ENCODE measurements at places on chromosomes 1 and 21.
A peak's percentile ranks its signal among the peaks of the same experiment; 100 is the strongest.

DNA sequence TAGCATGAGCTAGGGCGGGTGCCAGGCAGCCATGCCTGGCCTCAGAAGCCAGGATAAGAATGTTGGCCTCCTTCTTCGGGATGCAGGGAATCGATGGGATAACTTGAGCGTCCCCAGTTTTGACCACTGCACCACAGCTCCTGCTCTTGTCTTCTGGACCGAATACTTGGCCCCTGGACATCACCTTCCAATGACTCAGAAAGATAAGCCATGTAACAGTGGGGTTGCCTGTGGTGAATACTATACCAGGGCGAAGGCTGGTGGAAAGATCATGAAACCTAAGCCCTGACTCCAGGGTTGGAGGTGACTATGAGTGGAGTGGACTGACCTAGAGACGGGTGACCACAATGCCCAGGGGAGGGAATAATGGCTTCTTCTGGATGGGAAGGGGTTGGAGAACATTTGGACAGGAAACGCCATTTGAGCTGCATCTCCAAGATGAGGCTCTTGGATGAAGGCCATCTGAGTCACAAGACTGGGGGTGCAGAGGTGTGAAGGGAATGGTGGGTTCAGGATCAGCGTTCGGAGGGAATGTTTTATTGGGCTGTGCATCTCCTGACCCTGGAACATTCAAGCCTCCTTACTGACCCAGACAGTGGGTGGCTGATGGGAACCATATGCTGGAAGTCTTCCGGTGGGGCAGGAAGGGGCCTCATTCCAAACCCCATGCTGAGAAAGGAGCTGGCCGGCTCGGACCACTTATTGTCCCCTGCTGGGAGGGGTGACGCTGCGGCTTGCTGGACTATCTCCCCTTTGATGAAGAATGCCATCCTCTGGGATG lies 18.5 kb upstream of the KCNE2 start:
- DNase-seq = peak; percentile 53

DNA sequence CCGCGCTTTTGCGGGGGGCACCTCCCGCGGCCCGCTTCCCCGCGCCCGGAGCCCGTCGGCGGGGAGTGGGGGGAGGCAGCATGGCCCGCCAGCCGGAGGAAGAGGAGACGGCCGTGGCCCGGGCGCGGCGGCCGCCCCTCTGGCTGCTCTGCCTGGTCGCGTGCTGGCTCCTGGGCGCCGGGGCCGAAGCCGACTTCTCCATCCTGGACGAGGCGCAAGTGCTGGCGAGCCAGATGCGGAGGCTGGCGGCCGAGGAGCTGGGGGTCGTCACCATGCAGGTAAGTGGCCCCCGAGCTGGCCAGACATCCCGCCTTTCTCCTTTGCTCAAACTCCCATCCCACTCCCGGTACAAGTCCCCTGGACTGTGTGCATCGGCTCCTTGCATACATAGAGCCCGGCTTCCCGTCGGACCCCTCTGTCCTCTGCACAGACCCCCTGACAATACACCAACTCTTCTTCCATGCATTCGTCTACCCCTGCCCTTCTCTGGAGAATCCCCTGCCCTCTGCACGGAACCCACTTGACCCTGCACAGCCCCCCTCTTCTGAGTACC lies 812 bp downstream of the CACHD1 start:
- DNase-seq = peak; percentile 14

- peak; percentile 86 for DNase-seq
These were observed 9.7 kb upstream of the SHCBP1L start for GRCh38 chr1:182962554-182963115.

DNA sequence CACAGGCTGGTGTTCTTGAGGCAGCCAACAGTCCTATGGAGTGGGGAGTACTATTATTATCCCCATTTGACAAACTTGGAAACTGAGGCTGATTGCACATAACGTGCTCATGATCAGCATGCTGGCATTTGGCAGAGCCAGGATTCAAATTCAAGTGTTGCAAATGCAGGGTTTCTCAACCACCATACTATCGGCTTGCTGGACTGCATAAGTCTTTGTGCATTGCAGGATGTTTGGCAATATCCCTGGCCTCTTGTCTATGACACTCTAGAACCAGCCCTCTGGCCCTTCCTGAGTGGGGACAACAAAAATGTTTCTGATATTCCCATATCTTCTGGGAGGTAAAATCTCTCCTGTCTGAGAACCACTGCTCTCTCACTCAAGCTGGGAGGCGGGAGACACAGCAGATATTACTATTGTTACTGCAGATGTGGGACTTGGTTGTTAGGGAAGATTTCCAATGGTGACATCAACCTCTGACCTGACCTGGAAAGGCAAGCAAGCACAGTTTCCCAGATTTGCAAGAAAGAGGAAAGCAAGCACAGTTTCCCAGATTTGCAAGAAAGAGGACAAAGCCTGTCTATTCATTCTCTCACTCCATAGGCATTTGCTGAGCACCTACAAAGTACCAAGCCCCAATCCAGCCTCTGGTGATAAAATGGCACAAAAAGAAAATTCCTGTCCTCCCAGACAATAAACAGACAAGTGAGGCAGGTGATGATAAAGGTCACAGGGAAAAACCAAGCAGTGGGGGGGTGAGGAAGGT lies 1.0 kb upstream of the AADACL3 start:
- DNase-seq = peak; percentile 36

DNA sequence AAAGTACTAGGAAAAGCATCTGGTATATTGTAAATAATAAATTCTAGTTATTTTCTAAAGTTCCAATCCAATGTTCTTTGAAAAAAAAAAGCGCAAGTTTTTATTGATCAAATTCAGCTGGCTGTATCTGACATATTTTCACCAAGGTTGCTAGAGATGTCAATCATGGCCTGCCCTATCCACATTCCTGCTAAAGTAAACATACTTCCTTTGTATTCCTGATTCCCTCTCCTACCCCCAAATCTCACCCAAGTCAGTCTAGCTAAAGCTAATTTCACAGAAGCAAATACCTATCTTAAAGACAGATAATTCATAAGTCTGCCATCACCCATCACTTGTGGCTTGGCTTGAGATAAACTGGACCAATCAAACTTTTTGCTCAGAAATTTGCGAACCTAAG lies 21.3 kb downstream of the ANKRD13C start:
- DNase-seq = no peak

- DNase-seq = no peak
These were observed 3.2 kb downstream of the PGLYRP4 start for GRCh38 chr1:153345187-153346076.

DNA sequence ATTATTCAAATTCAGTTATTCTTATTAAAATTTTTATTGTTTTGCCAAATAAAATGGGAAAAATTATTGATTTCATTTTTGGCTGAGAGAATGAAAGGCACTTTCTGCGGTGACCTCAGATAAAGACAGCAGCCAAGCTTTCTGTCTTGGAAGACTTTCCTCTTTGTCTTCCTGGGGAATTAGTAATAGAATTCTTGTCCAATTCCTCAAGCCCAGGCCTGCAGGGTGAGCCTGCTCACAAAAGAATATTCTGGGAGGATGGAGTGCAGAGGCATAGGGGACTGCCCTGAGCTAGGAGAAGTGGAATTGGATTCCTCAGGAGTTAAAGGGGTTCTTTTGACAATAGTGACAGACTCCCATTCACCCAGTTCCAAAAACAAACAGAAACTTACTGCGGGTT lies 614.5 kb upstream of the ADGRL2 start:
- DNase-seq = no peak

GRCh38 chr1:235279694-235280093 lies 48.3 kb downstream of the ARID4B start:
- no peak for DNase-seq

- no peak for DNase-seq
These were observed 23.6 kb upstream of the CCDC17 start for GRCh38 chr1:45647248-45648021.

DNA sequence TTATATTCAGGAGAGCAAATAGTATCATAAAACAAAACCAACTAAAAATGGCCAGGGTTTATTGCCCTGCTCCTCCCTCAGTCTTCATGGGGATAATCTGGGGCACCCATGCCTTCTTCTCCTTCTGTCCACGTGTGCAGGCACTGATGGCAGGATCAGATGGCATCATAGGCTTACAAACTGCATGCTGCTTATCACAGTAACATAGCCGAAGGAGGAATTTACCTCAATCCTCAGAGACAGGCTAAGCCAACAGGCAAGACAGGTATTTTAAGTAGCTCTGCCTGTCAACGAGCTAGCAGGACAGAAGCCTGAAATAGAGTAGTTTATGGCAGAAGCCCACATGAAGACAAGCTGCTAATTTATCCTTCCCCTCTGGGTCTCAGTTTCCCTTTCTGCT lies 9.4 kb downstream of the LAMB3 start:
- DNase-seq = no peak

GRCh38 chr1:210236386-210236839 lies 3.8 kb downstream of the SERTAD4 start:
- no peak for DNase-seq

DNA sequence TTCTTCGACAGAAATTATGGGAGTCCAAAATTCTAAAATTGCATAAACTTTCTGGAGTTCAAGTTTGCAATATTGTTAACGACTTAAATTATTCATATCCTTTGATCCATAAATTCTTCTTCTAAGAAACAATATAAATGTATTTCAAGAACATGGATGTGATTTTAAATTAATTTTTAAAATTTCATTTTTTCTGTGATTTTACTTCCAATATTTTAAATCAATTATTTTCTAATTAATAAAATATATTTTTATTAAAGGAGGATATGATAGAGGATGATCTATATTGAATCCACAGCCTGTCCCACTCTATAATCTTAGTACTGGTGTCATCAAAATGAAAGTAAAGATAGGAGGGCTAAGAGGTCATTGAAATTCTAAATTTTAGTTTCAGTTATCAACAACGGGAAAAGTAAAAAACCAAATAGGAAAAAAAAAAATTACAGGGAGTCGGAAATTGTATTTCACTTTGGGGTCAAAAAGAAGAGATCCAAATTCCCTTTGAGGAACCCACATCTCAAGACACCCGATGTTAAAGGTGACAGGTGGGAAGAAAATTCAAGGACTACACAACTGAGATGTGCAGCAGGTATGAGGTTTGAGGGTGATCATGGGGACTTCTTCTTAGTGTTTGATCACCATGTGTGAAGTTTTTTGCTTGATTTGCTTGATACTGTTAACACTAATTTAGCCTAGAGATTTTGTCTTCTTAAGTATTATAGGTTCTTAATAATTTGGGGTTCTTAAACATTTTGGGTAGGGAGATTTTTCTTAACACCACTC lies 154.8 kb upstream of the RGS18 start:
- DNase-seq = no peak

- DNase-seq = no peak
These were observed 6.4 kb downstream of the ZNF687 start for GRCh38 chr1:151288502-151288901.

DNA sequence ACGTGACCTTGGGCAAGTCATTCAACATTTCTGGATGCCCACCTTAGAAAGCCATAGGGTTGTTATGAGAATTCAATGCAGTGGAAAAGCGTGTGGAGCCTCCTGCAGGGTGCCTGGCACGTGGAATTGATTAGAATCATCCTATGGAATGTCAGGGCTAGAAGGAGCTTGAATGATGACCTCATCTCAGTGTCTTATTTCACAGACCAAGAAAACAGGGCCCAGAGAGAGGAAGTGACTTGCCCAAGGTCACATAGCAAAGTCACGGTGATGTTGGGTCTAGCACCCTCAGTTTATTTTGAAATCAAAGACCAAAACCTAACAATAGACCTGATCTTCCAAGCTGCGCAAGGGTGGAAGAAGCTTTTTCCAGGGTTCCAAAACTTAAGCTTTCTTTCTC lies 6.0 kb downstream of the TRABD2B start:
- DNase-seq = peak; percentile 64

GRCh38 chr1:81606656-81607055 lies 194.1 kb upstream of the ADGRL2 start:
- no peak for DNase-seq

DNA sequence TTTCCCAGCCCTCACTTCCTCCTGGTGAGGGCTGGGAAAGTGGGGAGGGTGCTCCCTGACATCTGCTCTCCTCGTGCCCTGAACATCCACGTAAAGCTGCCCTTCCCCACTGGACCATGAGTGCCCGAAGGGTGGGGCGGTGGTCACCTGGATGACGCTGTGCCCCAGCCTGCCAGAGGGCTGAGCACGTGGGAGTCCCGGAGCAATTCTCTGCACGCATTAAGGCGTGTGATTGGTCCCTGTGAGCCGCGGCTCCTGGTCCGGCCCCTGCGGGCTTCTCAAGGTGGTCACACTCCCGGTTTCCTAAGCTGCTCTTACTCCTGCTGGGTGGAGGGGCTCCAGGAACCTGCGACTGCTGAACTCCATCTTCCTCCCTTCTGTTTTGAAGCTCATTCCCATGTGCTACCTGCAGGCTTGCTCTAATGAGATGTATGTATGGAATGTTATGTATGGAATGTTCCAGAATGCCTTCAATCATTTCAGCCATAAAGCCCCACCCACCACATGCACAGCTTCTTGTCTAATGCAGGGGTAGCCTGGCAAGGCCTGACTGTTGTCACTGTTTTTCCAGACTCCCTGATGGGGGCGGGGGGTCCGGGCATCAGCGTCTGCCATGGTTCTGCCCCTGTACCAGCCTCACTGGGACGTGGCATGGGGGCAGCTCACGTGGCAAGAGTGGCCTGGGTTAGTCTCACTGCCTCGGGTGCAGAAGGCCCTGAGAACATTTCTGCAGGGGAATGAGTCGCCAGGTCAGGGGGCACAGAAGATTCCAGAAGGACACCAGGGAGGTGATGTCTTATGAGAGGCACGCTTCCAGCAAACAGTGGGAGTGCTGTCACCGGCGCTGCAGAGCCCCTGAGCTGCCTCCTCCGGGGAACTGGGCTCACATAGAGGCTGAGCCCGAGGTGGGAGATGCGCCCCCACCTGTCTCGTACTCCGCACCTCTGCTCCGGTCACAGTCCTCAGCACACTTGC lies 19.4 kb downstream of the KRTAP10-1 start:
- DNase-seq = no peak

GRCh38 chr21:20998456-20998789 lies 214 bp downstream of the NCAM2 start:
- DNase-seq = no peak

- no peak for DNase-seq
These were observed 63.8 kb downstream of the TBCE start for GRCh38 chr1:235430991-235431390.

DNA sequence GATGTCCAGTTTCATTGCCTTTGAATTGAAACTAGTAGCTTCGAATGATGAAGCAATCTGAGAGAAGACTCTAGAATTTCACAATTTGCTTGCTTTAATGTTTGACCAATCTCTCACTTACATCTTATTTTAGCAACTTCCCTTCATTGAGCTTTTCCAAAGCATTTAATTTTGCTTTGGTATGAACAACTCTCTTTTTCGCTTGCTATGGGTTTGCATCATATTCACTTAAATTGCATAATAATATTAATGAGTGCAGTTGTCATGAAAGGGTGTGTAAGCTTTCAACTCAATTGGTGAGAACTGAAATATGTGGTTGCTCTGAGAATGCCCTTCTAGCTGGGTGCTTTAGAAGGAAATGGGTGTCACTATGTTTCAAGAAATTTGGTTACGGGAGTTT lies 309.2 kb downstream of the HLX start:
- no peak for DNase-seq

- DNase-seq = no peak
These were observed 122.2 kb downstream of the NAV1 start for GRCh38 chr1:201660931-201661822.

GRCh38 chr1:55749975-55750627 lies 534.9 kb upstream of the USP24 start:
- DNase-seq = no peak

GRCh38 chr21:35587841-35588380 lies 472.4 kb downstream of the SETD4 start:
- no peak for DNase-seq

- DNase-seq = peak; percentile 77
These were observed 145.4 kb downstream of the SLC45A1 start for GRCh38 chr1:8463144-8463927.

- DNase-seq = peak; percentile 54
These were observed 157.7 kb downstream of the ROR1 start for GRCh38 chr1:63931468-63931867.
